Stimulated activated CD4-positive, alpha-beta T cell treated with anti-CD3 and anti-CD28 coated beads, Interleukin-12 subunit alpha, Interleukin-12 subunit beta, amount 100 ng/mL, for 24 hours (primary cell): ENCODE measurements at places on chromosomes 2 and 18.

- no peak for DNase-seq
These were observed 18.5 kb upstream of the SEMA4C start for GRCh38 chr2:96888072-96889011.

GRCh38 chr18:9835825-9836224, 49.9 kb upstream of the TXNDC2 start:
- no peak for DNase-seq

DNA sequence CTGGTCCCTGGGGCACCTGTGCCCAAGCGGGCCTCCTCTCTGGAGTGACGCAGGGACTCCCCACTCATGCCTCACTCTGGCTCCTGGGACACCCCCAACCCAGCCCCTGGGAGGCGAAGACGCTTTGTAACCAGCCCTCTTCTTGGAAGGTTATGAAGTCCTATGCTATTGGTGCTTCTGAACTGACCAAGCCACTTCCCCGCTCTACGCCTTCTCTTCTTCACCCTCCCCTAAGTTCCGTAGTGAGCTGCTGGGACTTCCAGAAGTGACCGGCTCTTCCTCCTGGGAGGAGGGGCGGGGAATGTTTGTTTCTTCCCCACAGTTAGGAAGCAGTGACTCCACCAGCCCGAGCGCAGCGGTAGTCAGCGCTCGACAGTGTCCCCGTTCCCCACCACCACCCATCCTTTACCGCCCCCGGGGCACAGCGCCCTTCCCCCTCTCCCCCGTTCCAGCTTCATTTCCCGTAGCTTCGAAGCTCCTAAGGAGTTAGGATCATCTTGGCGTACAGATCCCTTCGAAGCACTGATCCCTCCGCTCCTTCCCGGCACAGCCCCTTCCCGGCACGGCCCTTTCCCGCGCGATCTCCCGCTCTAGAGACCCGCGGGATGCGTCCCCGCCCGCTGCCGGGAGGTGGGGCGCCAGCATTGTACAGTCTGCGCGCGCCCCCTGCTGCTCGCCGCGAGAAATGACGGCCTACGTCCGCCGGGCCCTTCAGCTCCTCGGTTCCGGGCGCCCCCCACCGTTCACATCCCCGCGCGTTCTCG, 25.3 kb upstream of the NOTO start:
- peak; percentile 75 for DNase-seq

GRCh38 chr2:28666496-28667184, 85.0 kb upstream of the PPP1CB start:
- DNase-seq, result no peak

DNA sequence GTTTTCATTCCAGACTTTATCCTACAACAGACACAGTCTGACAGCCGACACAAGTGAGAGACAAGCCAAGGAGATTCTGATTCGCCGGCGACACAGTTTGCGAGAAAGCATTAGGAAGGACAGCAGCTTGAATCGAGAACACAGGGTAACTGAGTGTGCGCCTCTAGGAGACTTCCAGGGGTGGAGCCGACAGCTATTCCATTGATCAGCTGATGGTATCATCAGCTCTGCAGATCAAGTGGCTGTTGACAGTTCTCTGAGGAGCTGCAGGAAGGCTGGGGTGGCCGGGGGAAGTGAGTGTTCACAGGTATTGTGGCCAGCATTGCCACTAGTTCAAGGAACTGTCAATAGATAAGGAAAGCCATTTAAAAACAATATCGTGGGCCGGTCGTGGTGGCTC, 57.3 kb upstream of the TMEM182 start:
- DNase-seq, result no peak

DNA sequence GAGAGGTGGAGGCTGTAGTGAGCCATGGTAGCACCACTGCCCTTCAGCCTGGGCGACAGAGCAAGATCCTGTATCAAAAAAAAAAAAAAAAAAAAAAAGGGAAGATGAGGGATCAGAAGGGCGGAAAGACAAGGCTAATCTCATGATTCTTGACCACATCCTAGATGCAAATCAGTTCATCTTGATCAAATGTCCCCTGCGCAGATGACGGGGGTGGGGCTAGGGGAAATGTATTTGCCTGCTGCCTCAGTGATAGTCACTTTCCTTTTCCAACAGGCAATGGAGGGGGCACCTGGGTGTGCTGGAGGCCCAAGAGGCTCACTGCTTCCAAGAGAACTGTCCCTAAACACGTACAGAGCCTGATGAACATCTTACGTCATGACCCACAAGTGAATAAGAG, 3.7 kb upstream of the EMILIN2 start:
- no peak for DNase-seq

GRCh38 chr2:189302274-189302948, 122.8 kb upstream of the COL5A2 start:
- no peak for DNase-seq

DNA sequence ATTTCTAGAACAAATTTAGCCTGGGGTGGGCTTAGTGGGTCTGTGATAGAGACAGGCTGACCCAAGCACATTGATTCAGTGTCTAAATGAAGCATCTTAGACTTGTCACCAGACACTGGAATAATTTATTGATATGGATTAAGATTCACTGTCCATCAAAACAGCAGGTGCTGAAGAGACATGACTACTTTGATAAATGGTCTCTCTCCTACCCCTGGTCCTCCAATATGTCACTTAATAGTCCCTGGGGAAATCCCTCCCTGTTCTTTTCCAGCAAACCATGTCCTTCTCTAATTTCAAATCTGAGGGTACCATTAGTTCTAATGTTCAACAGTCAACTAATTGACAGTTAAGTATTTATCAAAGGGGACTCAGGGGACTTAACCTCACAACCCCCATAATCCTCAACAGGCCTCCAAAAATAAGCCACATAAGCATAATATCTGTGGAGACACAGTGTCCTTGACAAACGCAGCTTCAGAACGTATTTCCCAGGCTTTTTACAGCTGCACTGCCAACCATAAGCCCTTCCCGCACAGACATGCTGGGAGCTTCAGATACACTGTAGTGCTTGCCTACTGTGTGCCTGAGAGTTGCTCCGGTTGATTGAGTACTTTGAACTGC, 391.0 kb downstream of the THSD7B start:
- no peak for DNase-seq

- no peak for DNase-seq
These were observed 67.2 kb downstream of the POLR1A start for GRCh38 chr2:86038291-86039081.

- DNase-seq, result no peak
These were observed 20.1 kb upstream of the YES1 start for GRCh38 chr18:832085-832681.

GRCh38 chr18:32308493-32309120, 118.8 kb downstream of the MEP1B start:
- DNase-seq, result no peak

GRCh38 chr2:46913471-46914381, 1.9 kb downstream of the MCFD2 start:
- no peak for DNase-seq

DNA sequence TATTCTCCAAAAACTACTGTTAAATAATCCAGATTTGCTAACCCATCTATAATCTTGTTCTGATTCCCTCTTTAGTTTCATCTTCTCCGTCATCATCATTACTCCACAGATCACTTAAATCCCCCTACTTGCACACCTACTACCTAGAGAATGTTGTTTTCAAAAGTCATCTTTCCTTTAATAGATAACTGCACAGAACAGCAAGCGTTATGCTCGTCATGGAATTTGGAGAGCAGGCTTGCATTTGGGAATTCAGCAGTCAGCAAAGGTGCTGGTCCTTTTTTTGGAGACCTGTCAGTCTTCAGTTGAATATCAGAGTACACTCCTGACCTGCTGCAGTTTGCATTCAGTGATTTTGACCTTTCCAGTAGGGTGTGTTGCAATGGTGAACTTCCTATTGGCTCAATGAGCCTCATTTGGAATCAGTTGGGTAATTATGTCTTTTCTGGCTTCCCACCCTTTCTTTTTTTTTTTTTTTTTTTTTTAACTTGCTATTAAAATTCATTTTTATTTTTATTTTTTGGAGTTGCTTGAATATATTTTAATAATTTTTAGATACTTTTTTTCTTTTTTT, 110.6 kb downstream of the HNRNPLL start:
- no peak for DNase-seq

DNA sequence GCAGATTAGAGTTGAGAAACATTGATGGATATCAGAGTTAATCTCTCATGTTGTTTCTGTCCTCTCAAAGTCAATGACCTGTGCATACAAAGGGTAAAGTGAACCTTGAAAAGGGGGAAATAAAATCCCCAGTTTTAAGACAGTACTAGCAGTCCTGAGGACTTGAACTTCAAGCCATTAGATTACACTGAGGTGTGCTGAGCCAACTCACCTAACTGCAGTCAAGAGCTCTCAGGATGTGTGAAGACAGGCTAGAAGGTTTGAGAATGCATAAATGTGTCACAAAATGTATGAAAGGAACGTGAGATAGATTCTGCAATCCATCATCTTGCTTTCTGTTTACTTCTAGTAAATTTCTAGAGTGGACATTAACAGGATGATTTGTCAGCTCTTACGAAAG, 35.5 kb downstream of the DOCK10 start:
- DNase-seq, result no peak

DNA sequence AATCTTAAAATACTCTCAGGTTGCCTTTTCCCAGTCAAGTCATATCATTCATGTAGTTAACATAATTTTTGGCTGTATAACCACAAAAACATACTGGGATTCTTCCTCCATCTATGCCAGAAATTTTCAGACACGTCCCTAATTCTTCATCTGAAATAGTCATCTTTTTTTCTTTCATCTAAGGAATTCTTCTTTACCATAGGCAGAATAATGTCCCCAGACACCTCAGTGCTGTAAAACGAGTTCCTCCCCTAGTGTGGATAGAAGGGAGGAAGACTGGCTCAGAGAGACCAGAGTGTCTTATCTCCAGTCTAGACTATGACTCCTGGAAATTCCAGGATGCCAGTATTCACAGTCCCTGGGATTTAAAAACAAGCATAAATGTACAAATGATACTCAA, 127.8 kb downstream of the MREG start:
- DNase-seq, result no peak
